ENCODE measurements at places on chromosomes 7 and 10.

DNA sequence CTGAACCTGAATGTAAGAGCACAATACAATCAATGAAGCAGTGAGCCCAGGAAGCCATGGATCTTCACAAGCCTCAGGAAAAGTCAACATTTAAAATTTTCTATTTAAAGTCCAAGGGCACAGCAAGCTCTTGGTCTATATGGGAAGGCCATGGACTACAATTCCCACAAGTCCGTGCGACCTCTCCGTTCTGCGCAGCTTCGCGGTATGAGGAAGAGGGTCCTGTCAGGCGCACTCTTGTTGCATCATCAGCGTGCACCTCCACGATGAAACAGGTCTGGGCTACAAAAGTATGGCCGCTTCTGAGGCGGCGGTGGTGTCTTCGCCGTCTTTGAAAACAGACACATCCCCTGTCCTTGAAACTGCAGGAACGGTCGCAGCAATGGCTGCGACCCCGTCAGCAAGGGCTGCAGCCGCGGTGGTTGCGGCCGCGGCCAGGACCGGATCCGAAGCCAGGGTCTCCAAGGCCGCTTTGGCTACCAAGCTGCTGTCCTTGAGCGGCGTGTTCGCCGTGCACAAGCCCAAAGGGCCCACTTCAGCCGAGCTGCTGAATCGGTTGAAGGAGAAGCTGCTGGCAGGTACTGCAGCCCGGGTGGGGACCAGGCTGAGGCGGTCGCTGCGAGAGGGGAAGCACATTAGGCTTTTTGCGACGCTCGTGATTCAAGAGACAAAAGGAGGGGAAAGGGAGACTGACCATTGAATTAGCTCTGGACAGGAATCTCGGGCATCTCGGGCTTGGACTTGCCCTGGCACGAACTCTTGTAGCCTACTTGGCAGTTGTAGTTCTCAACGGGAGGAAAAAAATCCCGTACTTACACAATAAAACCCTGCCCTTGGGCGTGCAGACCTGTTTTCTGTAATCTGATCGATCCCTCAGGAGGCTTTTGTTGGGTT, at the start of gene TRUB1:
Gene TRUB1, plus strand, starts transcription at position 234 of the 894 bp plus-strand sequence. Its CDS starts 59 bp downstream, at position 293.
- DNase-seq: peak; percentile 70

GRCh38 chr7:130024390-130024789, 26.8 kb downstream of the ZC3HC1 start:
- no peak for DNase-seq

- DNase-seq: no peak
Observed at GRCh38 chr7:27158436-27159265, 2.2 kb upstream of the HOXA7 start.

- DNase-seq: no peak
Observed at GRCh38 chr10:123936426-123936825, 44.8 kb upstream of the CPXM2 start.

GRCh38 chr10:1309617-1310270, 253.6 kb downstream of the WDR37 start:
- no peak for DNase-seq

- DNase-seq: no peak
Observed at GRCh38 chr10:98047009-98047741, 16.8 kb upstream of the CRTAC1 start.

DNA sequence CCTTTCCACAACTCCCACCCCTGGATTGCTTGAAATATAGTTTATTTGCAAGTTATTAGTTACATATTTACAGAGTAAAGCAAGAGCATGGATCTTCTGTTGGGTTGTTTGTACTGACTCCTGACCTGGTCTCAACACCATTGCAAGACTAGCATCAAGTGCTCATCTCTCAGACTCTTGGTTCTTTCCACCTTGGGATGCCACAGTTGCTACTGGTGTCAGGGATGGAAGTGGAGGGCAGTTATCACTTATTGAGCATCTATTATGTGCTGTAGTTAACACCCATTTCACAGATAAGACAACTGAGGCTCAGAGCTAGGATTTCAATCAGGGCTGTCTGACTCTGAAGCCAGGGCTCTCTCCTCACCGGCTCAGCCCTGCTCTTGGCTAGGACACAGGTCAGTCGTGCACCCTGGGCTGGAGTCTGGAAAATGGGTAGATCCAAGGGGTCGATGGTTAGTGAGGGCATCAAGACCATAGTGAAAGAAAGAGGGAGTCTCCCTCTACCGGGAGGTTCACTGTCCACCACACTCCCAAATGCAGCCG, 614 bp upstream of the ADAMTS14 start:
- no peak for DNase-seq

DNA sequence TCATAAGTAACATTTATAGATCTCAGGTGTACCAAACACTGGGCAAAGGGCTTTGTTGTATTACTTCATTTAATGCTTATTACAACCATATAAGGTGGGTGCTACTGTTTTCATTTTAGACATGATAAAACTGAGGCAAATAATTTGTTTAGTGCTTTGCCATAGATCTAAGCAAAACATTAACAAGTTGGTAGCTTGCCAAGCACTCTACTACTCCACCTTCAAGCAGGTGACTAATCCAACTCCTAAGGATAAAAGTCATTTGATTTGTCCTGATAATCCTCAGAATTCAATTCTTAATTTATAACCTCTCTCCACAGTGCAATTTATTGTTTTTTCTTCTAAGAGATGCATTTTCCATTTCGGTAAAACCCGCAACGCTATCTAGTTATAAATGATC, 646.4 kb downstream of the GRM8 start:
- no peak for DNase-seq

Measured in T1000 (cell line).